ENCODE measurements at places on chromosomes 13 and 19. TPM values are rescaled to one million over a fixed set of nuclear protein-coding genes. Genes with fewer than 3 reads are reported as not detected.

PSG3 gene
- total RNA-seq: not detected

KLK14 gene
- 0.21 TPM for total RNA-seq

ZNF99 gene
- total RNA-seq: 0.15 TPM

IFNL1 gene
- not detected for total RNA-seq

MAMSTR gene
- 1.6 TPM for total RNA-seq

DLEU7 gene
- total RNA-seq: 0.10 TPM

ZNF446 gene
- total RNA-seq: 4.1 TPM

- no peak for DNase-seq
Measured at GRCh38 chr13:20685092-20685491, 18.4 kb upstream of the IL17D start.

- DNase-seq: no peak
Measured at GRCh38 chr13:30572859-30573275, 44.9 kb upstream of the USPL1 start.

- no peak for DNase-seq
Measured at GRCh38 chr13:97948041-97948440, 5.4 kb upstream of the IPO5 start.

DNA sequence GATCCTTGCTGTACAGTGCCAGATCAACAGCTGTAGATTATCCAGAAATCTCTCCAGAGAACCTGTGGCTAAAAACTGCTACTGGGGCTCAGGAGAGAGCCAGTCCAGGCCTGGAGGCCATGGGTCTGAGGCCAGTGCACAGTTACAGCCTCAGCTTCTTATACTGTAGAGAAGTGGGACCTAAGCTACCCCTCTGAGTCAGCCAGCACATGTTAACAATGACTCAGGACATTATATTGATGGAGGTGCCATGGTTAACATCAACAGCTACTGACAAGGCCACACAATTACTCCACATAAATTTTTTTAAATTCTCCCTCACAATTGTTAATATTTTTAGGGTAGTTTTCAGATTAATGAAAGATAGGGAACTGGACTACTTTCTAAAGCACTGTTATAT is 138.5 kb downstream of the RBM26 start:
- DNase-seq: no peak

DNA sequence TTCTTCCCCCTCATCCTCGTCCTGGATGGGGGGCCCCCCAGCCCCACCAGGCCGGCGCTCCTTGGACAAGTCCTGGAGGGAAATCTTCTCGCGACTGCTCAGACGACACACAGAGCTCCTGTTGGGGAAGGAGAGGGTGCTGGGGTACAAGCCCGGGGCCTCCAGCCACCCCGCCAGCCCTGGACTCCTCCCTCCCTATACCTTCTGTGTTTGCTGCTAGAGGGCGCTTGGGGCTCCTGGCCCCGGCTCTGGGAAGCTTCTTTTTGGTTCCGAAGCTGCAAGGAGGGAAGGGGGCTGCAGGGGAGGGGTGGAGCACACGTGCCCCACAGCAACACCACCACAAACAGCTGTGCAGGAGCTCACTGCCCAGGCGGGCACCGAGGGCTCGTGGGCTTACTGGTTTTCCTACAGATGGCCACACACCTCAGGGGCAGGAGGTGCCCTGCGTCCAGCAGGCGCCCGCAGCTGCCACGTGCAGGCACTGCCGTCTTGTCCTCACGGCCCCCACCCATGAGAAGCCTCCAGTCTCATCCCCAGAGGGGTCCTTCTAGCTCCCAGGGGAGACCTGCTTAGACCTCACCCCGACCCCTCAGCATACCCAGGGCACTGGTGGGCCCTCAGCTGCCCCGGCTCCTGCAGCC is 20.5 kb downstream of the EPS8L1 start:
- peak; percentile 10 for DNase-seq

DNA sequence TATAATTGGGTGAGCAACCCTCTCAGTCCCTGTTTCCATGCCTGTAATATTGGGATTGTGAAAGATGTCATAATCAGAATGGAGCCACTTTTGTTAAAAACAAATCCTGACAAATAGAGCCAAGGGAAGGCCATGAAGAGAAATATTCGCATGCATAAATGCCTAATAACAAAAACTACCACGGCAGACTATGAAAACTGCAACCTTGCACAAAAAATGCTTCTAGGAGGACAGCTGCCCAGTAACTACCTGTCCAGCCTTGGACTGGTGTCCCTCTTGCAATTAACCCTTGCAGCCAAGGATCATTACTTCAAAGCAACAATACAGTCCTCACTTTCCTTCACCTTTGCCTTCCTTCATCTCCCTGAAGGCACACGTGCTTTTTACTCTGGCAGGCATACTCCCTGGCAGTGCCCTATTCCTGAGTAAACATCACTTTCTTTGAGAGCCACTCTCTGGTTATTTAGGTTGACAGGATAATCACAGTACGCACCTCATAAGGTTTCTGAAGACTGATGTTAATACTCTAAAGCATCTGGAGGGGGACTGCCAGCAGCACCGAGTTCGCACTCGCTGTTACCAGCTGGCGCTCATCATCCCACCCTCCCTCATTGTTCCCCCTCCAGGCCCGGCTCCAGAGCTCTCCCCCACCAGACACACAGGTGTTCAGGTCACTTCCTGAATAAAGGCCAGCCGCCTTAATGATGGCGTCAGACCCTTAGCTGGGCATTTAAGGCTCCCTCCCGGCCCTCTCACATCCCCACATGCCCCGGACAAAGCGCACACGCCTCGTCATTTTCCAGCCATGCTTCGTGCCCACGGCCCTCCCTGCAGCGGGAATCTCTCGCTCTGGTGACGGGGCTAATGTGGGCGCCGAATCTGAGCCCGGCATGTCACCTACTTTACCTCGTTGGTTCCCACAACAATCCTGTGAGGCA is 57.3 kb downstream of the CDADC1 start:
- no peak for DNase-seq

DNA sequence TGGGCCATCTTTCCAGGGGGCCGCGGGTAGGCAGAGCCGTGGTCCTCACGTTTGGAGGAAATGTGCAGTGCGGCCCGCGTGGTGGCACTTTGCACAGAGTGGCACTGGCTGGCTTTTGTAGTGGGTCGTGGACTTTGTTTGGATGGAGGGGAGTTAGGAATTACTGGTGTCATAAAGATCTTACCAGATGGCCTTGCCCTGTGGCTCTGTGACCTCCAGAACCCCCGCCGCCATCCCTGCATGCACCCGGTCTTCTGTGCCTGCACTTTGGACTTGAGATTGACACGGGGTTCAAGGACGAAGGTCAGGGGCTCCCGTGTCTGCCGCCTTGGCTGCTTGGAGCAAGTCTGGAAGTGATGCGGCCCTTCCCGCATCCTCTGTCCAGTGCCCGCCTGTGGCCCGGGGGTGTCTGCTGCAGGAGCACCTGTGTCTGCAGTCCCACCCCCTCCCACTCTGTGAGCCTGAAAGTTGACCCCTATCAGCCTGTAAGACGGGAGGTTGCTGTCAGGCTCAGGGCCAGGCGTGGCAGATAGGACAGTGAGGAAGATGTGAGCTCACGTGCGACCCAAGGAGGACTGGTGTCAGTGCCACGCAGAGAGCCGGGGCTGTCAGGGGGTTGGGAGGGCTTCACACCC is 2.2 kb downstream of the GNA11 start:
- no peak for DNase-seq

DNA sequence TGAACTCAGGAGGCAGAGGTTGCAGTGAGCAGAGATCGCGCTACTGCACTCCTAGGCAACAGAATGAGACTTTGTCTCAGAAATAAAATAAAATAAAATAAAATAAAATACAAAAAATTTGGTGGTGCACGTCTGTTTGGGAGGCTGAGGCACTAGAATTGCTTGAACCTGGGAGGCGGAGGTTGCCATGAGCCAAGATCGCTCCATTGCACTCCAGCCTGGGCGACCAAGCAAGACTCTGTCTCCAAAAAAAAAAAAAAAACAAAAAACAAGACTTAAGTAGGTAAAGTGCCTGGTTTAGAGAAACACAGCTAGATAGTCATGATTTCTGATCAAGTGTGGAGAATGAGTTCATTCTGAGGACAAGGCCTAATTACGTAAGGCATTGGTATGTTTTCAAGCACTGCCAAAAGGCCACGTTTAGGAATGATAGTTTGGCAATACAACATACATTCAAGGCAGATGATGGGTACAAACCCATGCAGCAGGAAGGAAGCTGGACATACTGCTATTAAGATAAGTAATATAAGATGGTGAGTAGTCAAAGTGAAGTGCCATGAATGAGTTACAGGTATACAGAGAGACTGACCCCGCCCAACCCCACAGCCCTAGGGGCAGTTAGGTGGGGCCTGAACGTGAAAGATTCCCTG is 4.8 kb upstream of the UCHL3 start:
- no peak for DNase-seq

GRCh38 chr13:73334445-73334844 is 275.6 kb downstream of the KLF5 start:
- no peak for DNase-seq

GRCh38 chr19:4361152-4362046 is 18.0 kb downstream of the MPND start:
- DNase-seq: no peak

- no peak for DNase-seq
Measured at GRCh38 chr13:30796132-30796572, 60.8 kb downstream of the ALOX5AP start.
